ENCODE measurements at places on chromosomes 5 and 9. TPM values are rescaled to one million over a fixed set of nuclear protein-coding genes. Genes with fewer than 3 reads are reported as not detected.

PAPPA gene
- 1.3 TPM for total RNA-seq

INSL6 gene
- not detected for total RNA-seq

SCGB3A2 gene
- not detected for total RNA-seq

C9orf50 gene
- not detected for total RNA-seq

TAF11L10 gene
- not detected for total RNA-seq

PCDHGB4 gene
- total RNA-seq: 2.1 TPM

AIF1L gene
- total RNA-seq: 2.6 TPM

LSM11 gene
- 2.9 TPM for total RNA-seq
